Suppressor macrophage treated with lipopolysaccharide for 4 hours (primary cell): ENCODE measurements at places on chromosomes 7 and 10.

DNA sequence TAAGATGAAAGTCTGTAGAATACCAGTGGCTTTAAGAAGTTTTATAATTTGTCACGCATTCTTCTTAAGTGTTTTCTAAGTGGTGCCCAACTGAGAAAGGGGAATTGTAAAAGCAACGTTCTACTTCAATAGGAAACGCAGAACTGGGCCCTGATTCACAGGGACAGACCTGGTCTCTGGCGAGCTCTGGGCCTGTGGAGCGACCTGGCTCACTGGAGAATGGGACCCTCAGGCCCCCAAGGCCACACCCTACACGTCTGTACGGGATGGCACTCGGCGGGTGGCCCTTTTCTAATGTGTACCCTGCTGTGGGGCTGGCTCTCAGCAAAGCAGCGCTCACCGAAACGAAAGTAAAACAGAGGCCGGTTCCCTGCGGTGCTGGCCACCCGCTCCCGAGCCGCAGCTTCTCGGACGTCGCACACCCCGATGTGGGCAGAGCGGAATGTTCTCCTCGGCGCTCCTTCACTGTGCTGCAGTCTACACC is 205.0 kb downstream of the DIP2C start:
- peak; percentile 42 for DNase-seq

DNA sequence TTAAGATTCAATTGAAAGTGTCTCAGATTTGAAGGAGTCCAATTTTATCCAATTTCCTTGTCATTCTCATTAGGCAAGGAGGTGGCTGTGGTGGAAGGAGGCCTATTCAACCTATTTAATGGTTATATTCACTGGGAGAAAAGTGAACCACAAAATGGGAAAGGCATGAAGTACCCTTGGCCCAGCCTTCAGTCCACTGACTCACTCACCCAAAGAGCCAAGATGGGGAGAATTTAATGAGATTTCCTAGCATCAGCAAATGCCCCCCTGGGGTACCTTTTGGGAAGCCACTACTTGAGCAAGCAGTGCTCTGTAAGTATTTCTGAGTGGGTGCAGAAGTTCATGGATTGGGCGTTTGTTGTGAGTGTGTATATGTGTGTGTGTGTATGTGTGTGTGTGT is 144.1 kb downstream of the NRP1 start:
- no peak for DNase-seq

GRCh38 chr10:118042336-118042735 is 4.4 kb downstream of the RAB11FIP2 start:
- DNase-seq: no peak

- no peak for DNase-seq
Measured at GRCh38 chr7:4188651-4189050, 493.4 kb upstream of the FOXK1 start.

DNA sequence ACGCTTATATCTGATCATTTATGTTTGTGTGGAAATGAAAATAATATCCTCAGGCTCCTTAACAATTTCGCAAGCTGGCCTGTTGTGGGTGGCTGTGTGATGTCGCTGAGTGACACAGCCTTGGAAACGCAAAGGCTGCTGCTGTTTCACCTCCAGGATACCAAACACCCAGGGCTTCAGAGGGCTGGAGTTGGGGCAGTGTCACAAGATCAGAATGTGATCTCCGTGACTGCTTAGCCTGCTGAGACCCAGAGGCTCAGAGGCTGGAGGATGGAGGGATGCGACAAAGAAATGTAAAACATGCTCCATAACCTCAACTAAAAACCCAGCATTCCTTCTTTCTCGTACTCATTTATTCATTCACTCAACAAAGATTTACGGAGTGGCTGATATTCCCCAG is 37.2 kb upstream of the BMPER start:
- no peak for DNase-seq

DNA sequence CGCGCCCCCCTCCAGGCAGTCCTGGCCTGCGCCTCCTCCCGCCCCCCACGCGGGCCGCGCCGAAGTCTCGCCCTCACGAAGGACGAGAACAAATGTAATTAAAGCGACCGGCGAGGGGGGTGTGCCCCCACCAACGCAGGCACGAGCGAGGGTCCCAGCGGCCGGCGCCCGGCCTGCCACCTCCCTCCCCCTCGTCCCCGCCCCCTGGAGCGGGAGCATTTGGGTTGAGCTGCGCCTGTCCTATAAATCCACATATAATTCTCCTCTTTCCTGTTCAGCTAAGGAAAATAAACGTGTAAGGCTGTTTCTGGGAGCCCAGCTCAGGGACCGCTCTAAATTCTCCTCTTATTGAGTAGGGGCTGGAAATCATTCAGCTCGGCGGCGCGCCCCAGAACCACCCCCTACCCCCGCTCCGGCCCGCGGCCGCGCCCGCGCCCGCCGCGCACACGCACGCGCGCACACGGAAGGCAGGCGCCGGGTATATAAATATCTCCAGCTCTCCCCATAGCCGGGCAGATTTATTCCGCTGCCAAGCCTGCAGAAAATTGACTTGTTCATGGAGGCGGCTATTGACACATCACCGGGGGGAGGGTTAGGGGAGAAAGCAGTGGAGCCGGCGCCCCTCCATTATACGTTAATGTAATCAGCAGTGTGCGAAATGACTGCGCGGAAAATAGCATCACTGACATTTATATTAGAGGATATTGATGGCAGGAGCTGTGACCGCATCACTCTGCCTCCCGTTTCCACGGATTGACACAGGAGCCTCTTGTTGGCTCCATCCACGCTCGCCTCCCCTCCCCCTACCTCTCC is 61.6 kb upstream of the BTRC start:
- no peak for DNase-seq

GRCh38 chr7:107194052-107194451 is 25.2 kb downstream of the HBP1 start:
- no peak for DNase-seq

GRCh38 chr7:36707898-36708297 is 16.4 kb downstream of the AOAH start:
- no peak for DNase-seq

GRCh38 chr7:156039971-156040677 is 227.9 kb upstream of the SHH start:
- no peak for DNase-seq

GRCh38 chr7:23418046-23418445 is 52.2 kb downstream of the IGF2BP3 start:
- peak; percentile 48 for DNase-seq

GRCh38 chr7:77252506-77252905 is 52.9 kb upstream of the FGL2 start:
- peak; percentile 29 for DNase-seq

- DNase-seq: no peak
Measured at GRCh38 chr10:126081841-126082466, 185.6 kb downstream of the FANK1 start.

- no peak for DNase-seq
Measured at GRCh38 chr7:90648107-90648506, 52.0 kb downstream of the CDK14 start.

DNA sequence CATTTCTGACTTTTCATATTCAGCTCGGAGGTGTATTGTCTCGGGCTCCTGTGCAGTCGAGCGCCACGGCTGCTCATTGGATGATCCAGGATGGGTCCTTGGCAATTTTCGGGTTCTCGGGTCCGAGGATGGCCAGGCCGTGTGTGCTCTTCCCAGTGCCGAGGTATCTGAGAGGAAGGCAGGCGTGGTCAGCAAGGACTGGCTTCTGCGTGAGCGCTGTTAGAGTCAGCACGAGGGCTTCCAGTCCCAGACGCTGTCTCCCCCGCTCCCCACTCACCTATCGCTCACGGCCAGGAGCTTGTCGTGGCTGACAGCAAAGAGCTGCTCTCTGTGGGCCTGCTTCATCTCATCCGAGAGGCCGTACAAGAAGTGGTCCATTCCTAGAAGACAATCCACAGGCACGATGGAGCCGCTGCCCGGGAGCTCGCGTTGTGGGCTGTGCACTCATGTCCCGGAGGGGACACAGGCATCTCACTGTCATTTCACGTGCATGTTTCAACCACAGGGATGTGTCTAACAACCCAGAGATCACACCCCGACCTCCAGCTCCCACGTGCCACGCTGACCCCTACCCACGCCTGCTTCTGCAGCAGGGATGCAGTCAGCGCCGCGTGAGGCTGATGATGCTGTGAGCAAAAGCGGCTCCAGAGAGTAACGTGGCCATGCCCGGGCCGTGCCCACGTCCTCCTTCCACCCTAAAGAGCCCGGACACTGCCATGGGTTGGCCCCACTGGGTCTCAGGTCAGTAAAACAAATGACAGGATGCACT is 34.4 kb downstream of the PITRM1 start:
- DNase-seq: no peak

DNA sequence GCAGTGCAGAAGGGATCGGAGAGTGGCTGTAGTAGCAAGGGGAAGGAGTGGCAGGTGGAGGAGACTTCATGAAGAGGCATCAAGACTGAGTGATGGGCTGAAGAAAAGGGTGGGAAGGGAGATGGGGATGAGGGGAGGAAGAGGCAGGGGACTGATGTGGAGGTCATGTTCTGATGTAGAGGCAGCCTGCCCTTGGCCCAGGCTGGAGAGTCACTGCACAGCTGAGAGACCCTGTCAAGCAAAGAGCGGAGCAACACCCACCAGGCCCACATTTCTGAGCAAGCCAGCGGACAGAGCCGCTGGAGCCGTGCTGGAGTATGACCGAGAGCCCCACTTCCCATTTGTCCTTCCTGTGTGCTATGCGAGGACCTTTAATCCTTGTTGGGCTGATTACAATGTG is 501.6 kb upstream of the MKI67 start:
- no peak for DNase-seq

- no peak for DNase-seq
Measured at GRCh38 chr7:124940306-124940705, 10.7 kb upstream of the POT1 start.

DNA sequence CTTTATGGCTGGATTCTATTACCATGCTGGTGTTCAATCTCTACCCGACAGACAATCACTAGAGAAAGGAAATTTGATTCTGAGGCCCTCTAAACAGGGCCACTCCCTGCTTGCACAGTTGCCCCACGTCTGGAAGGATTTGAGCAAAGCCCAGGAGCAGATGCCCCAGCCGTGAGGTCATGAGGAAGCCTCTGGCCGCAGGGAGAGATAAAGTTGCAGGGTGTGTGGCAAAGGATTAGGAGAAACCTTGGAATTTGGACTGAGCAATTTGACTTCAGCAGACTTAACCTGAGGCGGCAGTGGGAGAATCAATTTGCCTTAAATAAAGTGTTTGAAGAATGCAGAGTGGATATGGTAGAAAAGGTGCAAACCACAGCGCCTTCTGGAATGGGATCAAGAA is 40.2 kb upstream of the KLF6 start:
- DNase-seq: no peak

GRCh38 chr10:11757454-11757820 is 15.3 kb downstream of the ECHDC3 start:
- no peak for DNase-seq

DNA sequence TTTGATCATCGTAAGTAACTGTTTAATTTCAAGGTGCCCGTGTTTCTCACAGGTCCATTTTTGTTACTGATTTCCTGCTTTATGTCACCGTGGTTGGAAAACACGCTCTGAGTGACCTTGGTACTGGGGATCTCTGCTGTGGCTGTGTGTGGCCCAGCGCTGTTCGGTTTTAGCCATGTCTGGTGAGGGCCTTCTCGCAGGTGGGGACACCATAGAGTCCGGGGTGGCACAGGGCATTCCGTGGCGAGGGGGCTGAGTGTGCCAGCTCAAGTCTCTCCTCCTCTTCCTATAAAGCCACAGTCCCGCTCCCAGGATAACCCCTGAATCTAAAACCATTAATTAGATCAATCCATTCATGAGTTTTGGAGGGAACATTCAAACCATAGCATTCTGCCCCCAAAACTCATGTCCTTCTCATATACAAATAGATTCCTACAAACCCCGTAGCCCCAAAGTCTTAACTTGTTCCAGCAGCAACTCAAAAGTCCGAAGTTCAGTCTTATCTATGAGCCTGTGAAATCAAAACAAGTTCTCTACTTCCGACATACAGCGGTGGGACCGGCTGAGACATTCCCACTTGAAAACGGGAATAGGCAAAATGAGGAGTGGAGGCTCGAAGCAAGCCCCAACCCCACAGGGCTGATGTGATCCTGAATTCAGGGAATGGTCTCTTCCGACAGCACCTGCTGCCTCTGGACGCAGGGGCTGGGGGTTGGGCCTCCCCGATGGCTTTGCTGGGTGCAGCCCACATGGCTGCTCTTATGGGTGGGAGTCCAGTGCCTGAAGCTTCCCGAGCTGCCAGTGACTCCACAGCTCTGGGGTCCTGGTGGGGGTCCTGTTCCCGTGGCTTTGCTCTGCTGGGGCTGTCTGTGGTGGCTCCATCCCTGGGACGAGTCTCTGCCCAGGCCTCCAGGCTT is 55.0 kb upstream of the NKX6-2 start:
- no peak for DNase-seq

DNA sequence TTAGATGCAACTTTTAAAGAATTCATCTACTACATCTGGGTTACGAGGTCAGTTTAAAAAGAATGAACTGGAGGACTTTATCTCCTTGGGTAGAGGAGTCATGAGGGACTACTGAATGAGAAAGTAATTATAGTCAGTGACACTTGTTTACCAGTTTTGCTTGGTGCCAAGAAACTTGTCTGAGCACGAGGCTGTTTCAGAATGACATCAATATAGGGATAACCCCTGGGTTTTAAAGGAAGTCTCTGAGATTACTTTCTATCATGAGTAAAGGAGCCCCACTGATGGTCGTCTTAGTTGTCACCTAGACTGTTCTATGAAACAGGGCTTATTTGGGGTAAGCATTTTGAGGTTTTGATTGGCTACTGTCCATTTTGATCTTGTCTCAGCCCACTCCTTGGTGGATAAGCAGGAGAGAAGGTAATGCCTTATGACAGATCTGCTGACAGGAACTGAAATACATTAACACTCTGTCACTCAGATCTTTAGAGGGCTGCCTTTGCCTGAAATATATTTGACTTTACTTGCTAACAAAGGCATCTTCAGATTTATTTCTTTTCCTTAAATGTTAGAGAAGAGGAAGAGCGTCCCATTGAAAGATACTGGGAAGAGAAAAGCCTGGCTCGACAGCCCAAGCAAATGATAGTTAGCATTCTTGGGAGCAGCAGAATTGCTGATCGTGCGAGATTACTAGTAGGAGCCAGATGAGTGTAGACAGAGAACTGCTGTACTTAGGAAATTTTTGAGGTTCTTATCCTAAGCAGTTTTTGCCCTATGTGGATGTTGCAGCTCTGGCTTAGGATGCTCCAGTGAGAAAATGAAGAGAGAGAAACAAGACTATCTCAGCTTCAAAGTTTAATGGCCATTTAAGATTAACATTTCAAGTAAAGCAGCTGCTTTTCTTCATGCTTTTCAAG is 299.2 kb upstream of the LRGUK start:
- DNase-seq: no peak
